ENCODE measurements at places on chromosomes 11 and 22.

DNA sequence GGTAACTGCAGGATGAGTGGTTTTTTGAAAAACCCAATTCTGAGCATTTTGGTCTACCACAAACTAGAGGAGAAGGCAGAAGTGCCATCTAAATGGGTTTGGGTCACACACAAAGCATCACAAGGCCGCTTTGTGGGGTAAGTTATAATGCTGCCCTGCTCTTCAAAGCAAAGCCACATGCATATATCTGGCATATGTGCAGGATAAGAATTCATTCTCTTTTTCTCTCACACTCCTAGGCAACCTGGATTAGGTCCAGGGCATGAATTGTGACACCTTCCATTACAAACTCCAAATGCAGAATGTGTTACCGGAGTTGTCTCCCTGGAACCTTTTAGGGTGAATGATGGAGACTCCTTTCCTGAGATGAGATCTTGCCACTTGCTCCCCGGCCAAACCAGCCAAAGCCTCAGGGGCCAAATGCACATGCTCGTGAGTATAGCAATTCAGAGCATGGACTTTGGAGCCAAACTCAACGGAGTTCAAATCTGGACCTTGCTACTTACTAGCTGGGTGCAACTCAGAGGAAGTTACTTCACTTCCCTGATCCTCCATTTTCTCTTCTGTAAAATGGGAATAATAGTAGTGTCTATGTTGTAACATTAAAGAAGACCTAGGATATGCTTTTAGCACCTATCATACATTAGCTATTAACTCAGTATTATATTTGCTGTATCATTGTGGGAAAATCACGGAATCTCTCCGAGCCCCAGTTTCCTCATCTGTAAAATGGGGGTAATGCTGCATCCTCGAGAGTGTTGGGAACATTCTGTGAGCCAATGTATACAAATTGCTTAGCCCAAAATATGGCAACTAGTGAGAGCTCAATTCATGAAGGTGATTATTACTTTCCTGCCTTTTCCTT is 96.6 kb downstream of the COMMD9 start:
- no peak overlapping the region for H3K27ac ChIP-seq
- no peaks in the 10 kb centered on the region for H3K27me3 ChIP-seq
- no peak overlapping the region for H3K4me3 ChIP-seq
- H3K4me1 ChIP-seq = peaks cover 22% of the 10 kb centered on the region
- no peak for DNase-seq
- H3K36me3 ChIP-seq = no peaks in the 10 kb centered on the region

DNA sequence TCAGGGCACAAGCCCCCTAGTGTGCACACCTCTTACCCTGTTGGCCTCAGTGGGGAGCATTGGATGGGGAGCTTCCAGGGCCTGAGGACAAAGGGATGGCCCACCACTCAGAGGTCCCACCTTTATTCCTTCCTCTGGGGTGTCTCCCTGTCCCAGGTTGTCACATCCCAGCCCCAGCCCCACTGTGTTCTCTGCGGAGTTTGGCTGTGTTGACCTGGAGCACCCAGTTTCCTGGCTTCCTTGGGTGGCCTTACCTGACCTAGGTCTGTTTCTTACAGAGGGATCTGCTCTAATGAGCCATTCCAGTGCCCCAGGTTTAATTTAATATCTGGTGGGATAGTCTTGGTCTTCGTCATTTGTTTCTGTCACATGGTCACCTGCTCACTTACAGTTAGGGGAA is 38.8 kb upstream of the HORMAD2 start:
- H3K4me1 ChIP-seq = peaks cover 38% of the 10 kb centered on the region
- DNase-seq = no peak
- no peaks in the 10 kb centered on the region for H3K27me3 ChIP-seq
- H3K36me3 ChIP-seq = peaks cover 4% of the 10 kb centered on the region
- no peak overlapping the region for H3K4me3 ChIP-seq
- H3K27ac ChIP-seq = peak overlapping the region; percentile 49

DNA sequence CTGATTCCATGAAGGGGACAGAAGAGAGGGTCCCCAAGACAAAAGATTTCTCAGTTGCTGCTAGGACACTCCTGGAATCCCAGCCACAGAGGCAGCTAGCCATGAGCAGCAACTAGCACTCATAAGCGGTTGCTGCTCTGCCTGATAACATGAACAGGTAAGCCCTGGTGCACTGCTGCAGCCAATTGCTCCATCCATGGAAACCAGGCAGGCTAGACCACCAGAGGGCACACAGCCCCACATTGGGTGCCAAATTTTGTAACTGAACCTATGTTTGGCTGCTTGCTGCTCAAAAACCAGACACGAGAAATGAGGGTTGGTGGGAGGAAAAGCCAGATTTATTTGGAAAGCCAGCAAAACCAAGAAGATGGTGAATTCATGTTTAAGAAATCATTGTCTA is 21.9 kb upstream of the QSER1 start:
- peaks cover 11% of the 10 kb centered on the region for H3K27me3 ChIP-seq
- no peak overlapping the region for H3K27ac ChIP-seq
- no peaks in the 10 kb centered on the region for H3K4me1 ChIP-seq
- DNase-seq = no peak
- H3K36me3 ChIP-seq = no peaks in the 10 kb centered on the region

DNA sequence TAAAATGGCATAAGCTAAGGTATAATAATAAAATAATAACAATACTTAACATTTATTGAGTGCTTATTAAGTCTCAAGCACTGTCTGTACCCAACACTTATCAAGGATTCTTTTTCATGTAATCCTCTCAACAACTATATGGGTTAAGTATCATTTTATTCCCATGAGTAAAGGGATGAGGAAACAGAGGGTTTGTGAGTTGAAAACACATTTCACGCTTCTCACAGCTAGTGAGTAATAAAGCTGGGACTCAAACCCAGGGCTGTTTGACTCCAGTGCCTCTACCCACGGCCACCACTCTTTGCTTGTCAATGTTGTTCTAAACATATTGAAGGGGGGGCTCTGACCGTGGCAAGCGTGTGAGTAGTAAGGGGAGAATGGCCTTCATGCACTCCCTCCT is 8.7 kb downstream of the CD3E start:
- no peak for DNase-seq
- H3K36me3 ChIP-seq = no peaks in the 10 kb centered on the region
- H3K27me3 ChIP-seq = peaks cover 39% of the 10 kb centered on the region
- H3K4me1 ChIP-seq = peaks cover 19% of the 10 kb centered on the region
- no peak overlapping the region for H3K4me3 ChIP-seq

DNA sequence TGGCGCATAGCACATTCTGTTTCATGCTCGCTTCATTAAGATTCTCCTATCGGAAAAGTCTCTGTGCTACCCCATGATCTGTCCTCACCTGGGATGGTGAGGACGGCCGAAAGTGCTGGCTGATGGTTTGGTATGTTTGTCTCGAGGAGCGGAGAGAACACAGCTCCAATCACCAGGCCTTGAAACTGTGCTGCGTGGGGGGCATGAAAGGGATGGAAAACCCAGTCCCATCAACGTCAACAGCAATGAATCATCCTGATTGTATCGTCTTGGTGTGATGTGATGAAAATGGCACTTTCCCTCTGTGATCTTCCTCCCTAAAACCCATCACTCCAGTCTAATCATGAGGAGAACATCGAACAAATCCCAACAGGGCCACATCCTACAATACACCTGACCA is 8.4 kb downstream of the FXYD6 start:
- H3K36me3 ChIP-seq = peaks cover 10% of the 10 kb centered on the region
- peaks cover 14% of the 10 kb centered on the region for H3K27me3 ChIP-seq
- H3K4me1 ChIP-seq = peaks cover 47% of the 10 kb centered on the region
- no peak for DNase-seq
- no peak overlapping the region for H3K27ac ChIP-seq

- H3K27me3 ChIP-seq = peaks cover 80% of the 10 kb centered on the region
- H3K36me3 ChIP-seq = no peaks in the 10 kb centered on the region
- DNase-seq = no peak
- H3K4me3 ChIP-seq = no peak overlapping the region
- no peak overlapping the region for H3K27ac ChIP-seq
These were observed 128.2 kb downstream of the ZNF280B start for GRCh38 chr22:22380098-22381030.

GRCh38 chr11:94895971-94896370 is 77.4 kb downstream of the CWC15 start:
- H3K27me3 ChIP-seq = no peaks in the 10 kb centered on the region
- no peak overlapping the region for H3K27ac ChIP-seq
- DNase-seq = no peak
- H3K4me3 ChIP-seq = no peak overlapping the region
- no peaks in the 10 kb centered on the region for H3K4me1 ChIP-seq
- peaks cover 27% of the 10 kb centered on the region for H3K36me3 ChIP-seq

- H3K4me3 ChIP-seq = no peak overlapping the region
- peaks cover 15% of the 10 kb centered on the region for H3K4me1 ChIP-seq
- H3K36me3 ChIP-seq = no peaks in the 10 kb centered on the region
- no peak for DNase-seq
- H3K27me3 ChIP-seq = no peaks in the 10 kb centered on the region
These were observed 354.8 kb downstream of the ETS1 start for GRCh38 chr11:128232588-128232987.

GRCh38 chr11:128860571-128861361 is 6.3 kb downstream of the KCNJ1 start:
- no peaks in the 10 kb centered on the region for H3K36me3 ChIP-seq
- DNase-seq = no peak
- no peak overlapping the region for H3K27ac ChIP-seq
- peaks cover 5% of the 10 kb centered on the region for H3K4me1 ChIP-seq

GRCh38 chr22:36086170-36086490 is 57.5 kb upstream of the RBFOX2 start:
- no peak overlapping the region for H3K4me3 ChIP-seq
- no peaks in the 10 kb centered on the region for H3K27me3 ChIP-seq
- no peak overlapping the region for H3K27ac ChIP-seq
- H3K4me1 ChIP-seq = no peaks in the 10 kb centered on the region
- no peak for DNase-seq

GRCh38 chr22:38153821-38154562 is 27.6 kb downstream of the PLA2G6 start:
- H3K27me3 ChIP-seq = no peaks in the 10 kb centered on the region
- H3K4me3 ChIP-seq = no peak overlapping the region
- H3K4me1 ChIP-seq = peaks cover 3% of the 10 kb centered on the region
- no peak for DNase-seq
- no peak overlapping the region for H3K27ac ChIP-seq

GRCh38 chr11:95506777-95507176 is 275.8 kb upstream of the SESN3 start:
- H3K4me1 ChIP-seq = peaks cover 23% of the 10 kb centered on the region
- no peak overlapping the region for H3K4me3 ChIP-seq
- H3K27ac ChIP-seq = no peak overlapping the region
- no peaks in the 10 kb centered on the region for H3K36me3 ChIP-seq

- no peaks in the 10 kb centered on the region for H3K36me3 ChIP-seq
- DNase-seq = no peak
- peaks cover 34% of the 10 kb centered on the region for H3K27me3 ChIP-seq
- H3K27ac ChIP-seq = no peak overlapping the region
These were observed 46.5 kb downstream of the SLC22A12 start for GRCh38 chr11:64637334-64638017.

GRCh38 chr11:119907122-119907851 is 178.3 kb upstream of the NECTIN1 start:
- peak overlapping the region; percentile 74 for H3K27ac ChIP-seq
- H3K36me3 ChIP-seq = no peaks in the 10 kb centered on the region
- no peak for DNase-seq

- H3K4me1 ChIP-seq = peaks cover 9% of the 10 kb centered on the region
- peak overlapping the region; percentile 61 for H3K27ac ChIP-seq
- DNase-seq = no peak
These were observed 16.6 kb downstream of the CAVIN3 start for GRCh38 chr11:6303661-6304060.

DNA sequence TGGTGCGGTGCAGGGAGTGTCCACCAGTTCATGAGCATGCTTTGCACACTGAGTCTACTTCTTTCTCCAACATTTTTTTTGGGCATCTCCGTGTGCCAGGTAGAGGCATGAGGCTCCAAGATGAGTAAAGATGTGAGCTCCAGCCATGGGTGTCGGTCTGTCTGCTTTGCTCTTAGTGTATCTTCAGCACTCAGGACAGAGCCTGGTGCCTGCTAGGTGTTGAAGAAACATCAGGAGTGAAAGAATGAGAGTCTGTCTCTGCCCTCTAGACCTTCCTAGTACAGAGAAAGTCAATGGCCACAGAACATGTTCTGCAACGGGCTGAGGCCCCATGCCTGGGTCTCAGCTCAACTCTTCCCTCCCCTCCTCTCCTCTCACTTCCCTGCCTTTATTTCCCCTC is 486.5 kb downstream of the TBC1D22A start:
- H3K4me1 ChIP-seq = no peaks in the 10 kb centered on the region
- H3K36me3 ChIP-seq = no peaks in the 10 kb centered on the region
- no peak overlapping the region for H3K4me3 ChIP-seq
- no peaks in the 10 kb centered on the region for H3K27me3 ChIP-seq

- H3K4me1 ChIP-seq = peaks cover 25% of the 10 kb centered on the region
- H3K36me3 ChIP-seq = no peaks in the 10 kb centered on the region
- peaks cover 3% of the 10 kb centered on the region for H3K27me3 ChIP-seq
- DNase-seq = no peak
These were observed 74.8 kb downstream of the NAT10 start for GRCh38 chr11:34180040-34180813.

DNA sequence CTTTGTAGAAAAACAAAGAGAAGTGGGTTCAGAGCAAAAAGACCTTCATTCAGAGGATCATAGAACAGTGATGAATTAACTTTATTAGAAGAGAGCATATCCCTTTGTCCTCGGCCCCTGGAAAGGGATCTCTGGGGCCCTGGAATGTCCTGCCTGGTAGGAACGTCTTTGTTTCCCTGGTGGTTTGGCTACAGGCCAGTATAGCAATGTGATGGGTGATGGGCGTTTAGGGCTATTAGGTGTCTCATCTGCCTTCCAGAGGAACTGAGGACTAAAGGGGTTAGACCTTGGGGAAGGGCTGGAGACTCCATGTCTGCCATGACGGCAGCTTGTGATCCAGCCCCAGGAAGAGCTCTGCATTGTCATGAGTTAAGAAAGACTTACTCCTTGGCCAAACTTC is 9.1 kb downstream of the APOL4 start:
- H3K27me3 ChIP-seq = peaks cover 4% of the 10 kb centered on the region
- no peak for DNase-seq
- H3K4me1 ChIP-seq = peaks cover 40% of the 10 kb centered on the region
- no peak overlapping the region for H3K27ac ChIP-seq
- no peak overlapping the region for H3K4me3 ChIP-seq
- no peaks in the 10 kb centered on the region for H3K36me3 ChIP-seq

GRCh38 chr11:118522571-118523072 is 4.7 kb upstream of the TTC36 start:
- H3K4me3 ChIP-seq = no peak overlapping the region
- peak overlapping the region; percentile 44 for H3K27ac ChIP-seq
- no peaks in the 10 kb centered on the region for H3K27me3 ChIP-seq

DNA sequence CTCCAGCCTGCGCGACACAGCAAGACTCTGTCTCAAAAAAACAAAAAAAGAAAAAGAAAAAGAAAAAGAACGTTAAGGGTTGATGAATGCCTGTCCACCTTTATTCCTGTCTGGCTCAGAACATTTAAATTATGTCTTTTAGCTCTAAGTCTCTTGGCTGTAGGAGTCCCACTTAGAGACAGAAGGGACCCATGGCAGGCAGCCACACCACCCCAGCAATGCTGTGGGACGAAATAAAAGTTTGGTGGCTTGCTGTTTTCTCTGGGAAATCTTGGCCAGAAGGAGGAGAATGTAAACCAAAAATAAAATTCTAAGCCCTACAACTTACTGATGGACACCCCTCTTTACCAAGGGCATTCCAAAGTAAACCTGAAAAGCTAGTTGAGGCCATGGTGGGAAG is 38.9 kb upstream of the GNAZ start:
- H3K27me3 ChIP-seq = peaks cover 6% of the 10 kb centered on the region
- DNase-seq = no peak
- H3K27ac ChIP-seq = no peak overlapping the region
